T-helper 1 cell (primary cell): ENCODE measurements at places on chromosomes 5 and 9.

DNA sequence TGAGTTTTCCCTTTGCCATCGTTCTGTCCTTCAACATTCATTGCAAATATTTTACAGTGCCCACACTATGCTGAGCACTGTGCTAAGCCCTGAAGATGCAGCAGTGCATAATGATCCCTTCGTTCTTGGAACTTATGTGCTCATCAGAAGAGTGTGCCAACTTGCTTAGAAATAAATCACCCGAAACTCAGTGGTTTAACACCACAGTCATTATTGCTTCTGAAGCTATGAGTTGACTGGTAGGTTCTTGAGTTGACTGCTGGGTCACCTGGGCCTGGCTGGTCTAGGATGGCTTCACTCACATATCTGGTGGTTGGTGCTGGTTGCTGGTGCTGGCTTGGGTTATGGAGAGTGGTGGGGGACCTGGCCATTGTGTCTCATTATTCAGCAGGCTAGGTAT, 20.9 kb downstream of the PCSK5 start:
- DNase-seq = no peak

- DNase-seq = no peak
Observed at GRCh38 chr9:7601739-7602138, 197.8 kb downstream of the DMAC1 start.

GRCh38 chr5:43193181-43193893, 1.3 kb downstream of the NIM1K start:
- DNase-seq = no peak

GRCh38 chr5:136992796-136993489, 506.2 kb downstream of the SPOCK1 start:
- no peak for DNase-seq

GRCh38 chr5:62296998-62297397, 9.0 kb upstream of the KIF2A start:
- no peak for DNase-seq

DNA sequence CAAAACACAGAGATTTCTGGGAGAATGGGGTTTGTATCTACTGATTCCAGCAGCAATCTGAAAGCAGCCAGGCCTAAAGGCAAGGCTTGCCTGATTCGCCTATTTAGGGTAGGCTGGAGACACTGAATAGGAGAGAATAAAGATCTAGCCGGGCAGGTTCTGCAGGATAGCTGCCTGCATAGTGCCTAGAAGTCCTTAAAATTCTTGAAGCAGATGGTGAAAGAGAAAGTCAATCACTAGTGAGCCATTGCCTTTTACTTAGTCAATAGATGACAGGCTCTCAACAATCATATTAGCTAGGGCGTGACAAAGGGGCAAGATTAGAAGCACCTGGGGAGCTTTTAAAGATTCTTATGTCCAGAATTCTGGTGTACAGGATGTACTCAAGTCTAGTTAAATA, 522.7 kb downstream of the HTR1A start:
- DNase-seq = no peak

GRCh38 chr5:25006734-25007133, 362.0 kb upstream of the CDH10 start:
- no peak for DNase-seq

- no peak for DNase-seq
Observed at GRCh38 chr9:120875195-120875565, 1.8 kb downstream of the PHF19 start.

- DNase-seq = no peak
Observed at GRCh38 chr9:86141843-86142242, 42.5 kb upstream of the GOLM1 start.
